ENCODE measurements at places on chromosomes 11 and 22.

DNA sequence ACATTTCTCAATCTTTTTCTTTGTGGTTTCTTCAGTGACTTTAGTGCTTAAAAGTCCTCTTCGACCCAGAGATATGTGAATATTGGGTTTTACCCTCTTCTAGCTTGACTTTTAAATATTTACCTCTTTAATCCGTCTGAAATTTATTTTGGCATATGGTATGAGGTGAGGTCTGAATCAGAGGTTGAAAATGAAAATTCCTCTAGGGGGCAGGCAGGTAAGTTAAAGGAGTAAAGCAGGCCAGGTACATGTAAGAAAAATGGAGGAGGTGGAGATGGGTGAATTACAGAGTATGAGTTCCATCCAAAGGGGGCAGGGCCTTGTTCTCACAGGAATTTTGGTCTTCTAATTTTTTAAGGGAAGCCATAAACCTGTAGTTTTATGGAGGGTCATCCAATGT is 263.8 kb upstream of the NARS2 start:
- DNase-seq: no peak

GRCh38 chr11:88420165-88420791 is 82.7 kb upstream of the CTSC start:
- DNase-seq: no peak

DNA sequence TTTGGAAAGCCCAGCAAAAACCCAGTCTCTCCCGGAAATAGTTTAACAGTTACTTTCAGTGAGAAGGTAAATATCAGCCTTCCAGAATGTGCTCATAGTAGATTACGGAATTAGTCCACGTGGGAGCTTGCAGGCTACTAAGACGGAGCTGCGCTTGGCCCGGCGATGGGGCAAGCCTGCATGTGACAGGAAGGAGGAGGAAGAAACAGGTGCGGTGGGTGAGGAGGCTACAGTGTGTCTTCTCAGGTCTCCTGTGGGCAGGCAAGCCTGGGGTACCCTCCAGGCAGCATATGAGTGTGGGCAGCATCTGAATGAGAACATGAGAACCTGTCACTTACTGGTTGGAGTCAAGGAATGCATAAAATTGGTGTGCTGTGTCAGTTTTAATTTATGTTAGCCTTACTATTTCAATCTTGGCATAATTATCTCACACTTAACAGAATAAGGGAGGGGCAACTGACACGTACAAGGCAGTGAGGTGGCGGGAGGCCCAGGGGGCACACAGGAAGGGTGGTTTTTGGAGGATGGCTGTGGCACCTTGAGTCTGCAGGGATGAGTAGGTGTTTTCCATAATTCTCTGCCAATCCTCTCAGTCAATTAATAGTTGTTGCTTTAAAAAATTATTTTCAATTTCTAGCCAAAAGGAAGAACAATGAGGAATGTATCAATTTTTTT is 35.7 kb downstream of the CLMP start:
- no peak for DNase-seq

DNA sequence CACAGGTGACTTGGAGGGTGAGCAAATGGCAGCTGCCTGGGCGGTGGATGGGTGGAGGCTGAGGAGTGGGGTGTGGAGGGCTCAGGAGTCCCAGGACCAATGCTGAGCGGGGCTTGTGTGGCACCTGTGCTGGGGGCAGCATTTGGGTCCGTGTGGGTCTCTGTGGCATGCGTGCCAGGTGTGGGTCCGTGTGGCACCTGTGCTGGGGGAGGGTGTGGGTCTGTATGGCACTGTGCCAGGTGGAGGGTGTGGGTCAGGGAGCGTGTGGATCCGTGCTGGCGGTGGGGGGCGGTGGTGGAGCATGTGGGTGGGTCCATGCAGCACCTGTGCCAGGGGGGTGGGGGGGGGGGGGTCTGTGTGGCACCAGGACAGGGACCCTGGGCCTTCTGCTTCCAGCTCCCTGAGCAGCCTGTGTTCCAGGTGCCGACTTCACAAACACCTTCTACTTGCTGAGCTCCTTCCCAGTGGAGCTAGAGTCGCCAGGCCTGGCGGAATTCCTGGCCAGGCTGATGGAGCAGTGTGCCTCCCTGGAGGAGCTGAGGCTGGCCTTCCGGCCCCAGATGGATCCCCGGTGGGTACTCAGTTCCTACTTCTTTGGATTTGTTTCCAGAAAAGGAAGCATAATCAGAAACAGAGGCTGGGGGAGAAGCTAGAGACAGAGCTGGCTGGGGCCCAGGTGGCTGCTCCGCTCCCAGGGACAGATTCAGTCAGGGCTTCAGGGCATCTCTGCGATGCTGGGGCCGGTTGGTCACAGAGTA is 14.7 kb downstream of the SELENOO start:
- no peak for DNase-seq

DNA sequence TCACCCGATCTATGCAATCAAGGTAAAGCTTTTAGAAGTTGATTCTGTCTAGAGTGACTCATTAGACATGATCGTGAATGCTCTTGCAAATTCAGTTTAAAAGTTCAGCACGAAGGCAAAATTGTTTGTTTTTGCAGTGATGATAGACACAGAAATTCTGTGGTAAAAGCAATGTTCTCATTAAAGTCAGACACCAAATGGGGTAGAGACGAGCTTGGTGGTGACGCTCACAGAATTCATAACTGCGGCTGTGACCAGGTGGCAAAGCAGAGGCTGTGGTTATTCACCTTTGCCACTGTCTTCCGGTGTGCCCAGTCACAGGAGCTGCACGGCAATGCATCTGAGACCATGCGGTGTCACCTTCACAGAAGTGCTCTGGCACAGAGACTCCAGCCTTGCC is 83.4 kb downstream of the WNT7B start:
- no peak for DNase-seq

DNA sequence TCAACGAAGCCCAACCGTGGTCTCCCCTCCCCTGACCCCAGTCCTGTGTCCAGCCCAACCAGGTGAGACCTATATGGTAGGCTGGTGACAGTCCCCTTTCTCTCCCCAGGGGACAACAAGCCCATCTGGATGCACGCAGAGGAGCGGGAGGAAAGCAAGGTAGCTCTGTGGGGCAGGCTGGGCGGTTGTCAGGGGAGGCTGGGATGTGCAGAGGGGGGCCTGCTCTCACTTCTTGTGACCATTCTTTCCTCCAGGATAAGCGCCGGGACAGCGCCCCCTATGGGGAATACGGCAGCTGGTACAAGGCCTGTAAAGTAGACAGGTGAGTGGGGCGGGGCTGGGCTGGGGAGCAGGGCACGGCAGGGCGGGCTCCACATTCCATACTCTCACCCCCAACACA is 3.5 kb upstream of the RAB1B start:
- no peak for DNase-seq

GRCh38 chr11:2139123-2139521 is at the start of gene IGF2:
Gene IGF2, minus strand, starts transcription at chr11:2139389. Its CDS starts 3,866 bp downstream, at chr11:2135523.
- no peak for DNase-seq

DNA sequence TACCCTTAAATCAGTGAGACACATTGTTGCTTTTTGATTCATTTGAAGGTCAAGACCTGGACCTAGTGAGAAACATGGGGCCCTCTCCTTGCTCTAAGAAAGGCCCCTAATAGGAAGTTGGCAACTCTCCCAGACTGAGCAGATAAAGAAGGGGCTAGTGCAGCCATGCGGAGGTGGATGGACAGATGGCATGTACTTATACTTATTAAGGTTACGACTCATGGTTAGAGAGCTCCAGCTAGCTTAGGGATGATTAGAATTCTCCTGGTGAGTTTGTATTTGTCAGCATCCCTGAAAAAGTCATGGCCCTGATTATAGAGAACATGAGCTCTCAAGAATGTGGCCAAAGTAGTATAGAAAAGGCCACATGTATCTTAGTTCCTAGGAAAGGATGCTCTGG is 112.1 kb upstream of the BDNF start:
- DNase-seq: no peak

DNA sequence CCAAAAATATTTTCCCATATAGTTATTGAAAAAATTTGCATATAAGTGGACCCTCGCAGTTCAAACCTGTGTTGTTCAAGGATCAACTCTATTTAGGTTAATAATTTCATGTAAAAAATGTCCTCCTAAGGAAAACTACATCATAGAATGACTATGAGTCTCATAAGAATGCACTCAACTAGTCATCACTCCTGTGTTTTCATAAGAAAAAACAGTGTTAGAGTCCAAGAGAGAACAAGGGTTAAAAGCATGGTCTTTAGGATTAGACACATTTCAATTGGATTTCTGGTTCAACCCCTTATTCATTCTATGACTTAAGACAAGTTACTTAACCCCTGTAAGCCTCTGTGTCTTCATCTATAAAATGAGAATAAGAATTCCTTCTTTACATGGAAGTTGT is 5.1 kb downstream of the PARVA start:
- no peak for DNase-seq

DNA sequence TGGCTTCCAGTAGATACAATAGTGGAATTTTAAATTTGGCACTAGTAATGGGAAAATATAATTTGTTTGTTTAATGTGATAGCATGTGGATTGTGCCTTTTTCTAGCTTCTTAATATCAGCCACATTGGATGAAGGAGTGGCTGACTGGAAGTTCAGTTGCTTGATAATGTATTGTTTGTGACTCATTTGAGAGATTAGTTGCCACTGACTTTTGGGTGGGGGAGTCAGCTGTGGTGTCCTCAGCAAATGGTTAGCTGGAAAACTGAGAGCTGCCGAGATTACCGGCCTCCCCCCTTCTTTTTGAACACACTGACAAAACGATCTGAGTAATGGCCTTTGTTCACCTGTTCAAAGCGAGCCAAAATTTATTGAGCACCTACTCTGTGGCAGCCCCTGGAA is 5.5 kb downstream of the JAM3 start:
- DNase-seq: no peak

DNA sequence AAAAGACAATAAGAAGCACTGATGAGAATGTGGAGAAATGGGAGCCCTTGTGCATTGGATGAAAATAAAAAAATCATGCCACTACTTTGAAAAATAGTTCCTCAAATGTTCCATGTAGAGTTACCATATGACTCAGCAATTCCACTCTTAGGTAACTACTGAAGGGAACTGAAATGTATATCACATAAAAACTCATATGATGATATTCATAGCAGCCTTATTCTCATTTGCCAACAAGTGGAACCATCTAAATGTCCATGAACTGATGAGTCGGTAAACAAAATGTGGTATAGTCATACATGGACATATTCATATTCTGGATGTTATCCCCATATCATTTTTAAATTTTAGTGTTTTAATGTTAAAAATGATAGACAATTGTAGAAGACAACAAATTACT is 3.5 kb downstream of the KRTAP5-9 start:
- DNase-seq: no peak

- DNase-seq: no peak
Measured at GRCh38 chr11:20022363-20023081, 137.8 kb downstream of the DBX1 start.

GRCh38 chr11:75797116-75797515 is 17.9 kb upstream of the UVRAG start:
- DNase-seq: no peak

GRCh38 chr11:67178421-67178820 is 59.4 kb downstream of the KDM2A start:
- no peak for DNase-seq

DNA sequence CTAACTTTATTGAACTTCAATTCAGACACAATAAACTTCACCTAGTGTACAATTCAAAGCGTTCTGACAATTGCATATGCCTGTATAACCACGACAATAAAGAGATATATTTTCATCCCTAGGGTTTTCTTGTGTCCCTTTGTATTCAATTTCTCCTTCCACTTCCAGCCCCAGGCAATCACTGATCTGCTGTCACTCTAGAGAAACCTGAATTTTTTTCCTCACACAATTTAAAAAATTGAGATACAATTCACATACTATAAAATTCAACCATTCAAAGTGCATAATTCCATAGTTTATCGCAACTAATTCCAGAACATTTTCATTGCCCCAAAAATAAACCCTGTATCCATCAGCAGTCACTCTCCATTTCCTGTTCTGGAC is 116.6 kb downstream of the MRTFA start:
- DNase-seq: no peak

GRCh38 chr11:45501392-45502225 is 163.8 kb downstream of the CHST1 start:
- no peak for DNase-seq

- DNase-seq: no peak
Measured at GRCh38 chr11:110433393-110434333, 3.9 kb downstream of the FDX1 start.

DNA sequence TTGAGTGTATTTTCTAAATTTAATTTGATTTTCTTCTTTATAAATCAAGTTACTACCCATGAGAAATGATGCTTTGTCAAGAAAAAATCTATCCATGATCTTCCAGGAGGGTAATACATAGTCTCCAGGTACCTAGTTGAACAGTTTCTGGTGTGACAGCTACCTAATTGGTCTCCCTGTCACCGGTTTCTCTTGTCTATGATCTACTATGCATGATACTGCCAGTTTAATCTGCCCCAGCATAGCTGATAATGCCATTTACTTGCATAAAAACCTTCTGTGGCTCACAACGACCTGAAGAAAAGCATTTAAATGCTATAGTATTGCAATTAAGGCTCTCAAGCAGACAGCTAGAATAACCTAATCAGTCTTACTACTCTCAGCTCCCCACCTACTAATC is 349.5 kb downstream of the DLG2 start:
- DNase-seq: no peak

DNA sequence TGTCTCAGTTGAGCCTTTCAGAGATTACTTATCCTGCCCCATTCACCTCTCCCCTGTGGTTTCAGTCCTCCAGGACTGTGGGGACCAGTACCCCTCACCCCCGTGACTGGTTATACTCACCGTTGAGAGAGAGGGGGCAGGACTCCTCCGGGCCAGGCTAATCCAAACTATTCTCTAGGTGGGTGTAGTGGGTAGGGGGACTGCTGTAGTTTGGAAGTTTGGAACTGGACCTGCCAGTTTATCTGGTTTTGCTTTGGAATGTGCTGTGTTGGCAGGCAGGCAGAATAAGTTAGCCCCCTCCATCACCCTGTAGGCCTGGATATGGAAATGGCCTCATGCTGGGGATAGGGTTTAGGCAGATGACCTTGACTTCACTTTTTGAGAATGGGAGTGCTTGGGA is 13.5 kb downstream of the TEAD1 start:
- DNase-seq: no peak

DNA sequence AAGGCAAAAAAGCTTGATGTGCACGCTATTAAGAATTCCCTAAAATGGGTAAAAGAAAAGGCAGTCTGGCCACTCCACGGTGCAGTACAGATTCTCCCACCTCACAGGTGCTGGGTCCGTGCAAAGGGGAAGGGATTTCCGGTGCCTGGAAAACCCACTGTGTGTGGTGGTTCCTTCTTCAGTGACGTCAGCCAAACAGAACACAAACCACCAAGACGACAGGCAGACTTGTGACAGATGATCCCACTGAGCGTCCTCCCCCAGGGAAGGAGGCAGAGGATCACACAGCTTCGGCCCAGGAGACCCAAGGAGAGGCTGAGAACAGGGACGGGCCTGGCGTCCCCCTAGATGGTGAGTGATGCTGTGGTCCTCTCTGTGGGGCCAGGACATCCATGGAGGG is 18.6 kb downstream of the PHF21B start:
- DNase-seq: no peak

GRCh38 chr22:23527971-23528740 is 51.9 kb downstream of the IGLL1 start:
- DNase-seq: no peak
